ENCODE measurements at places on chromosomes 7 and 10.

GRCh38 chr7:114087653-114088469 lies 169.1 kb upstream of the PPP1R3A start:
- DNase-seq = no peak

DNA sequence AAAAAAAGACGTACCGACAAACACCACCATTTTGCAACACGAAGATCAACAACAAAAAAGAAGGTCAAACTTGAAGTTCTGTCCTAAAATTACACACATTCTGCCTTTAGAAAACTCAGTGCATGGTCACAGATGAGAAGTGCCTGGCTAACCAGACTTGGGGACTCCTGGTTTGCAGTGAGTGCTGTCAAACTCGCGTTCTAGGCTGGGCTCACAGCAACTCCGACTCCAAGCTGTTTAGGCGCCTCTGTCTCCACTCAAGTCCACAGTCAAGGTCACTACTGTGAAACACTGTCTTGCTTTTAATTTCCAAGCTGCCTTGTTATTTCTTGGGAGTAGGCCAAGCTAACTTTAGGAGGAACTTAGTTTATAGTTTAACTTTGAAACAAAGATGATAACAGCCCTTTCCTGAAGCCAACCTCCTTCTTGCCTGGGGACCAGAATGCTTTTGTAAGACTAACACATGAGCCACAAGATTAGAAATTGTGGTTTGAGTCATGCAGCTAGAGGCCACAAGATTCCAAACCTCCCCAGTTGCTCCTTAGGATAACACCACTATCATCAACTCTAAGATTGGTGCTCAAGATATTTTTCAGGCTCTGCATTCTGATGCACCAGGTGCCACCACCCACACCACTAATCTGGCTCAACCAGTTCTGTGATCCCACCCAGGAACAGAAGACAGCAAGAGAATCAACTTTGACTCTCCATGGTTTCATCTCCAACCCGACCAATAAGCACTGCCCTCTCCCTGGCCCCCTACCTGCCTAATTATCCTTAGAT lies 1.1 kb upstream of the DNAAF5 start:
- DNase-seq = no peak

- peak; percentile 62 for DNase-seq
Observed at GRCh38 chr7:100965723-100966541, 3.4 kb upstream of the MUC12 start.

GRCh38 chr10:11602919-11603523 lies 8.4 kb downstream of the USP6NL start:
- DNase-seq = no peak

GRCh38 chr7:28587211-28587610 lies 174.9 kb downstream of the CREB5 start:
- no peak for DNase-seq

All from activated T-helper 1 cell treated with anti-CD3 and anti-CD28 coated beads, Interleukin-2, amount 50 U/mL, for 16 hours (primary cell).